ENCODE measurements at places on chromosomes 3 and 15. TPM values are rescaled to one million over a fixed set of nuclear protein-coding genes. Genes with fewer than 3 reads are reported as not detected.

DNA sequence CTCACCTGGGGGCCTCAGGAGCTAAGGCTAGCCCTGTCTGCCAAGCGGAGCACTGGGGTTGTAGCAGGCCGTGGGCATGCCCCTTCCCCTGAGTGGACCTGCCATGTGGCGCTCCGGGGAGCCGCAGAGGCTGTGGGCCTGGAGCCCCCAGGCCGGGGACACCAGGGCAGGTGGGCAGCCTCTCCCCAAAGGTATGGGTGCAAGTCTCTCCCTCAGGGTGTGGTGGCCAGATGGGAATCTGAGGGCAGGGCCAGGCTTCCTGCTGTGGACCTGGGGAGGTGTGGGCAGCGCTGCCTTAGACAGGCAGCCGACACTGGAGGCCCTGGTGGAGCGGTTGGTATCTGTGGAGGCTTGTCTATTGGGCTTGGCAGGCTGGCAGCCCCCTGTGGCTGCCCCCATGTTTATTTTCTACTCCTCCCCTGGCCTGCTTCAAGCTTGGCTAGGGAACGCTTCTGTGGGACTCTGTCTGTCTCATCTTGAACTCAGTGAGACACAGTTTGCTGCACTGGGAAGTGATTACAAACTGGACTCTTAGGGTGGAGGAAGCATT, 5.9 kb downstream of the ACVR2B start:
- H3K36me3 ChIP-seq, result no peaks in the 10 kb centered on the region
- H3K4me1 ChIP-seq, result peaks cover 38% of the 10 kb centered on the region
- H3K27ac ChIP-seq, result no peak overlapping the region
- peaks cover 13% of the 10 kb centered on the region for H3K27me3 ChIP-seq

The POLQ gene
- total RNA-seq, result 2.1 TPM

- no peak for DNase-seq
- H3K4me1 ChIP-seq, result no peaks in the 10 kb centered on the region
- H3K4me3 ChIP-seq, result no peak overlapping the region
- H3K36me3 ChIP-seq, result no peaks in the 10 kb centered on the region
These were observed 665.6 kb upstream of the CCDC54 start for GRCh38 chr3:106711650-106712049.

DNA sequence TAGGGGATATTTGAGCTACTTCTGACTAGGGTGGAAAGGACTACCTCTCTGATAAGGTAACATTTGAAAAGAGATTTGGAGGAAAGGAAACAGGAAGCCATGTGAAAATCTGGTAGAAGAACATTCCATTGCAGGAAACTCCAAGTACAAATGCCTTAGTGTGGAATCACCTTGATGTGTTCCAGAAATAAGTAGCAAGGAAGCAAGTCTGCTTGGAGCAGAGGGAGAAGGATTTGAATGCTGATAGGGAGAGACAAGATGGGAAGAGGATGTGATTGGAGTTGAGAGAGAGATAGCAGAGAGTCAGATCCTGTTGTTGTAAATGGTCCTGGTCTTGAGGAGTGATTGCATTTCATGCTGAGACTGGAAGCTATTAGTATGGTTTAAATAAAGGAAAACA, 335.1 kb upstream of the DCBLD2 start:
- H3K27ac ChIP-seq, result no peak overlapping the region
- H3K4me1 ChIP-seq, result no peaks in the 10 kb centered on the region
- no peaks in the 10 kb centered on the region for H3K36me3 ChIP-seq
- H3K27me3 ChIP-seq, result no peaks in the 10 kb centered on the region
- H3K4me3 ChIP-seq, result no peak overlapping the region
- no peak for DNase-seq

GRCh38 chr3:147807776-147808175, 398.6 kb downstream of the ZIC1 start:
- no peaks in the 10 kb centered on the region for H3K36me3 ChIP-seq
- H3K27me3 ChIP-seq, result no peaks in the 10 kb centered on the region
- H3K27ac ChIP-seq, result no peak overlapping the region
- DNase-seq, result no peak
- no peaks in the 10 kb centered on the region for H3K4me1 ChIP-seq

All from endothelial cell (in vitro differentiated cells).